Mucosa of descending colon (tissue), 3 donors: ENCODE measurements at places on chromosomes 2 and 18.

- no peak for DNase-seq
Measured at GRCh38 chr18:23479829-23480505, 23.3 kb upstream of the RMC1 start.

DNA sequence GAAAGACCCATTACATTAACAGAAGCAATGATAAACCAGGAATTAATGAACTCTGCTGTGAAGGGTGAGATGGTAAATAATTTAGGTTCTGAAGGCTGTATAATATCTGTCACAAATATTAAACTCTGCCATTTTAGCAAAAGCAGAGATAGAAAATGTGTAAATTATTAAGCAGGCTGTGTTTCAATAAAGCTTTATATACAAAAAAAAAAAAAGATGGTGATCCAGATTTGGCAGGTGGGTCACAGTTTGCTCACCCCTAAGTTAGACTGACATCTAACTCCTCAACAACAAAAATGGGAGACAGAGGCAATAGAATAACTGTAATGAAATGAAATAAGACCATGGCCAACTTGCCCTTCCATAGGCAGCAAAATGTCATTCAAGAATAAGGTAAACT, 157.3 kb upstream of the FANCL start:
- DNase-seq: no peak

- no peak for DNase-seq
Measured at GRCh38 chr2:128836559-128837100, 518.0 kb upstream of the HS6ST1 start.

- DNase-seq: no peak
Measured at GRCh38 chr18:5469340-5469739, 74.5 kb downstream of the EPB41L3 start.

GRCh38 chr2:37080689-37081088, 3.5 kb downstream of the HEATR5B start:
- no peak for DNase-seq

DNA sequence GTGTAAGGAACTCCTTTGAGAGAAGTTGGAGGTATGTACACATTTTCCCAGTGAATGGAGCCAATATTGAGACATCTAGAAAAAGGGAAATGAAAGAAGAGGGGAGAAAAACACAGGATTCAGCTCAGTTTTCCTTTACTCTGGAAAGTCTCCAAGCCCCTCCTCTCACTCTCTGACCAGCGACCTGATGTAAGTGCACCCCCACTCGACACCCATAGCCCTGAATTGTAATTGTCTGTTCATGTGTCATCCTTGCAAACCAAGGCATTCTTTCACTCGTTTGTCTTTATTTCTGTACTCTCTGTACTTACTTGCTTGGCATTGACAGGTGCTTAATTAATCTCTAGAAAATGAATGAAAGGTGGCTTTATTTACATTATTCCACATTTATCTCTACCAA, 55.7 kb upstream of the CTAGE1 start:
- no peak for DNase-seq

GRCh38 chr2:191328150-191328809, 83.1 kb downstream of the MYO1B start:
- no peak for DNase-seq

DNA sequence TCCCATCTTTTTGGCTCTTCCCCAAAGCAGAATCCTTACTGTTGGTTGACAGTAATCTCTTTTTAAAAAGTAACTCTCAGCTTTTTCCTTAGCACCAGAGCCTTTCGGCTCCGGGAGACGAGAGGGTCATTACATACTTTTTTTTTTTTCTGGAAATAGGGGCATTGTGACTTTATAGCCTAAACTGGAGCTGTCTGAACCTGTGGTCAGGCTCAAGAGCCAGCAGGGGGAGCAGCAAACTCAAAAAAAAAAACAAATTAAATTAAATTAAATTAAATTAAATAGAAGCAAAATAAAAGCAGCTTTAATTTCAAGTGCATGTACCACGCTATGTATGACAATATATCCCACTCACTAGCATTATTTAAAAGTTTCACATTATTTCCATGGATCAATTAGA, 156.6 kb downstream of the DTNA start:
- no peak for DNase-seq

DNA sequence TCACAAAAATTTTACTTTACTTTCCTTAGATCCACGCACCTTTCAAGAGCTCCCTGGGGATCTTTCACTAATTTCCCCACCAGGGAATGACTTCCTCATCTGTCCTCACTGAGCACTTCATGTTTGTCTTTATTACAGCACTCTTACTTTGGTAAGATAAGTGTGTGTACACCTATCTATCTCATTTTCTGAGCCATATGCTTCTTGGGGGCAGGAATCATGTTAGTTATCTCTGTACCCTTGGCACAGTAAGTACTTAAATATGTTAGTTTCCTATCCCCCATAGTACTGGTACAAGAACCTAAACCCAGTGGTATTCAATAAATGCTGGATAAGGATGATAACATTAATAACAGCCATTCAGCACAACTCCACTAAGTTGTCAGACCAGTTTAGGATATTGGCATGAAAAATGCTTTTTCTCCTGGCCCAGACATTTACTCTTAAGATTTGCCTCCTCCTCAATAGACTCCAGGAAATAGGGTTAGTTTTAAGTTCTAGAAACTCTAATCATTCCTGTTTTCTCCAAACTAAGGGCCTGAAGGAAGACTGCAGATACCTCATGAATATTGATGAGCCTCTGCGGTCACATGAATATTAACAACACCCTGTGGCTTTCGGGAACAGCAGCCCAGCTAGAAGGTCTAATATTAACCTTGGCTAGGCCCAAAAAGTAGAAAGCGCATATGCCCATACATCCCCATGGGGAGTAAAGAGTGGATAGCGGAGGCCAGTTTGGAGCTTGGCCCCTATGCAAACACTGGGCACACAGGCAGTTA, 38.2 kb downstream of the NHEJ1 start:
- no peak for DNase-seq

DNA sequence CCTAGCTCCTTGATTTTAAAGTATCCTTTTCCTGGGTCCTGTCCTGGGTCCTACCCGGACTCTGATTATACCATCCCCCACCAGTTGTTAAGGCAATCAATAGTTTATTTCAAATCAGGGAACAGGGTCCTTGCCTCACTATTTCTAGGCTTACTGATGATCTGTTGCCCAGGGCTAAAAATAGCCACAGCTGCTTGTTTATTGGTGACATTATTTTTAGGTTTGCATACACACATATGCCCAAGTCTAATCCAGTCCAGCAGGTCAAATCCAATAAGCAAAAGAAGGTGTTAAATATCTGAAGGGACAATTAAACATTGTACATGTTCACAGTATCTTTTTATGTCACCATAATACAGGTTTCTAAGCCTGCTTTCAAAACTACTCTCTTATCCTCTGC, 66.0 kb downstream of the RAB10 start:
- no peak for DNase-seq

DNA sequence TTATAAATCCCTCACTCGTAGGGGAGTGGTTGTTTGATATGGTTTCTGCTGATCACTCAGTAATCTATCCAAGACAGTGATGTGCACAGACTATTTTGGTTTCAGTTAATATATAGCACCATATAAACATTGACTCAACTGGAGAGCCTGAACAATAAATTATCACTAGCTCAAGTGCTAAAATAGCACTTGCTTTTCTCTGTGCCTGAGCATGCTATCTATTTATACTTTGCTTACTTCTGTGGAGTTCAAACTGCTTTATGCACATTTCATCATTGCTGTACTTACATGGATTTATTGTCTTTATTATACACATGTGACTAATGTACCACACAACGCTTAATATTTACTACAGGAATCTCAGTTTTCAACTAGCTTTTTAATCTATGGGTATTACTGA, 133.6 kb downstream of the BCL2 start:
- no peak for DNase-seq

DNA sequence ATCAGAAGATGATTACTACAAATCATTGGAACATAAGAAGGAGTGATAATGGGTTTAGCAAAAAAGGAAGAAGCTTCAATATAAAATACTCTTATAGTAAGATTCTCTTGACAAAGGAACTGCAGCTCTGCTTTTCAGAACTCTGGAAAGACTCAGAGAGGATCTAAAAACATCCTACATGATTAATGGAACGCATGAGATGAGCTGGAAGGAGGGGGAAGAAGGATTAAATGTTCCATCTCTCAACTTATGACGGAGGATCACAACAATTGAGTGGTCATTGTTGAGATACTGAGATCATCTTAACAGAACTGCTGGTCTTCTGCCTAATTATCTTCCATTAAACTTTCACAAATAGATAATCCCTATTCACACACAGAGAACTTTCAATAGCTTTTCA, 267.5 kb upstream of the SLC8A1 start:
- DNase-seq: no peak

DNA sequence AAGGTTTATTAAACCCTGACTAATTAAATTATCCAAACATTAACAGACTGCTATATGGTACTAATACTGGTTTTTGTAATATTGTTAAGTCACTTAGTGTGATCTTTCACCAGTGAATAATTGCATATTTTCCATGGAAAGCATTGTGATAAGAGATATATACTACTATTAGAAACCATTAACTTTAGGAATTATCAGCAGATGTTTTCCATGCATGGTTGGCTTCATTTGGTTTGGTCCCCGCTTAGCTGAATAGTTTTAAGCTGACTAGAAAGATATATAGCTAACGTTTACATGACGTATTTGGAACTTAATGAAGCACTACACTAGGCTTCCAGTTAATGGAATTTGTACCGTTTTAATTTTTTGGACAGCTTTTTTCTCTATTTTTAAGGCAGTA, 37.9 kb downstream of the LCLAT1 start:
- DNase-seq: no peak
